ENCODE measurements at places on chromosomes 12 and 14.

GRCh38 chr14:61140271-61140670 is 140.9 kb downstream of the TMEM30B start:
- DNase-seq, result no peak

DNA sequence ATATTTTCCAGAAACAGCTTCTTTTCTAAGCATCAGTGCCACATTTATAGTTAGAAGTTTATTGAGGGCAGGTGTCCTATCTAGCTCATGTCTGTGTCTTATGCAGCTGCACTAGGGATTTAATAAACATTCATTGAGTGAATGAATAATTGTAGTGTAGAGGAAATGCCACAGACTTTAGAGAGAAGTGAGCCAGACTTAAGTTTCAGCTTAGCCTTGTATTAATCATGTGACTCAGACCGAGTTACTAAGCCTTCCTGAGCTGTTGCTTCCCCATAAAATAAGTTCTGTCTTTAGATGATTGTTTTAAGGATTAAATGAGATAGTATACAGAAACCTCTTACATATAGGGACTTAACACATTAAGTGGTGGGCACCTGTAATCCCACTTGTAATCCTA is 236.1 kb upstream of the DDHD1 start:
- no peak for DNase-seq

DNA sequence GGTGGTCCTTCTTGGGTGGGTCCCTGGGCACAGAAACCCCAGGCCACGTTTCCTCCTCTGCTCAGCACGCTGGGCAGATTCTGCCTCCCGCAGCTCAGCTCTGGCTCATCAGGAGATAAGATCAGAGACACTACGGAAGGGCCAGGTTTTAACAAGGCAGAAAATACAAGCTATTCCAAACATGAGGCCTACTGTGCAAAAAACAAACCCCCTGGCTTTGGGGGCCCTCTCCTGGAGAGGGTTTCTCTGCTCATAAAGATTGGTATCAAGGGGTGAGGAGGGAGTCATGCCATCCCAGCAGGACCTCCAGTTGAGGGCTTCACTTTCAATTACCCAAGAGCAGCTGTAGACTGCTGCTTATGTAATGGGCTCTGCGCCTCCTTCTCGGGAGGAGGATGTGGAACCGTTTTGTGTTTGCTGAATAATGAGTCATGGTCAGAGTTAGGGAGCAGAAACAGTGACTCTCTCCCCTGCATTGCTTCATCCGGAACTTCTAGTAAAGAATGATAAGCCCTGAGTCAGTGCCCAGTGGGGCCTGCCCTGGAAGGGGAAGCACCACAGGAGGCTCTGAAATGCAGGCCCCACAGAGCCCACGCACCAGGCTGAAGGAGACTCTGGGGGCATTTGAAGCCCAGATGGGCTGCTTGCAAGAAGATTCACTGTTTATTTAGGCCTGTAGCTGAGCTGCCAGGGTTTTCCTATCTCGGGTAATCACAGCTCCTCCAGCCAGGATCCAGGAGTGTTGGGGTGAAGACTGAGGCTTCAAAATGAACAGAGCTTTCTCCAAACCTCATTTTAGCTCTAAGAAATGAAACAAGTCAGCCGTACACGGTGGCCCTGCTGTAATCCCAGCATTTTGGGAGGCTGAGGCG is 79.3 kb downstream of the SSPN start:
- DNase-seq, result peak; percentile 53

GRCh38 chr14:54489318-54489683 is 521 bp upstream of the GMFB start:
- no peak for DNase-seq

- DNase-seq, result no peak
Observed at GRCh38 chr12:95694136-95694535, 96.4 kb downstream of the NTN4 start.

DNA sequence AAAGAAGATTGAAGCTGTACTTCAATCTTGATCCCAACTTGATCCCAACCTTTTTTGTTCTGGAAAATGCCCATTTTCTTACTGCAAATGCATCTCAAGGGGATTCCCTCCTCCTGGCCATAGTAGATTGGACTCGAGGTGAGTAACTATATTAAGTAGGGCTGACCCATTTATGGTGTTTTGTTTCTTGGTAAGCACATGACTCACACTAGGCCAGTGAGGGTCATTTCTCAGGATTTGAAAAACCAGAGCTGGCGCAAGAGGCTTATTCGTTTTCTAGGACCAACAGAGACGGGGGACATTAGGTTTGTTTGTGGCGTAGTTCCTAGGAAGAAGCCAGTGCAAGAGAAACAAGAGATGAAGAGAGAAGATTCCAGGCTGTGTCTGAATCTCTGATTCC is 51.4 kb downstream of the MRPL42 start:
- no peak for DNase-seq

- peak; percentile 80 for DNase-seq
Observed at GRCh38 chr14:51780006-51780692, 80.3 kb upstream of the GNG2 start.

GRCh38 chr12:128606051-128606450 is 217.7 kb downstream of the SLC15A4 start:
- DNase-seq, result no peak

- DNase-seq, result peak; percentile 20
Observed at GRCh38 chr14:54261283-54261682, 135.5 kb upstream of the CDKN3 start.

- no peak for DNase-seq
Observed at GRCh38 chr12:85152311-85152729, 116.2 kb downstream of the LRRIQ1 start.

- no peak for DNase-seq
Observed at GRCh38 chr14:78075033-78075432, 95.1 kb upstream of the NRXN3 start.

GRCh38 chr12:19997656-19998400 is 370.5 kb upstream of the PDE3A start:
- DNase-seq, result no peak

GRCh38 chr12:43008953-43009845 is 419.7 kb upstream of the PRICKLE1 start:
- DNase-seq, result no peak

- no peak for DNase-seq
Observed at GRCh38 chr12:131796411-131796736, 31.8 kb upstream of the MMP17 start.

DNA sequence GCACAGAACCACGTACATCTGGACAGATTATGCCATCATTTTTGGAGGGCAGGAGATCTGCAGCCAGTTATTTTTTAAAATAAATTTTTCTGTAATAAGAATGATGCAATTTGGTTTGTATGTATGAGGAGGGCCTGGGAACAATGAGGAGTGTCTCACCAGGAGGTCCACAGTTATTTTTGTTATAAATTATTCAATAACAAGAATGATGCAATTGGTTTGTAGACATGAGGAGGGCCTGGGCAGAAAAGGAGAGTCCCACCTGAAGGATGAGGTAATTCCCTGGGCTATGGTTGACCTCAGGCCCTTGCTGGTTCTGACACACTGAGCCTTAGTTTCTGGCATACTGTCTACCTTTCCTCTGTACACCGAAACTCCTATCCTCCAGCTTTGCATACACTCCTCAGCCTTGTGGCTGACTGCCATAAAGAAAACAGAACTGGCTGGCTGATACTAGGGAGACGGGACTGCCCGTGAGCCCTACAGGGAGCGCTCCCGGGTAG is 9.0 kb upstream of the DCD start:
- DNase-seq, result no peak

DNA sequence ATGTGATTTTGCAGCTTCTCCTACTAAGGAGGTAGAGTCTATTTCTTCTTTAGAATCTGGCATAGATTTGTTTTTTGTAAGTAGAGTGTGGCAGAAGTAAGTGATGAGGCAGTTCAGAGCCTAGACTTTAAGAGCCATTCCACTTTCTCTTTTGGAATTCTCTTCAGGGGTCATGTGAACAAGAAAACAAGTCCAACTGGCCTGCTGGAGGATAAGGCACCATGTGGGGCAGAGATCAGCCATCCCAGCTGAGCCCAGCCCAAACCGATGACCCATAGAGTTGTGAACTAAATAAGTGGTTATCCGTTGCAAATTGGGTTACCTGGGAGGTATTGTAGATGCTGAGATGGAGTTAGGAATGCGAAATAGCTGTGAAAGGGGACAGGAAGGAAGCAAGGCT is 60.3 kb upstream of the TBPL2 start:
- DNase-seq, result no peak

GRCh38 chr14:58027904-58028303 is 124.1 kb downstream of the ARMH4 start:
- no peak for DNase-seq

- DNase-seq, result no peak
Observed at GRCh38 chr12:99257672-99258071, 389.9 kb upstream of the GARIN6 start.

DNA sequence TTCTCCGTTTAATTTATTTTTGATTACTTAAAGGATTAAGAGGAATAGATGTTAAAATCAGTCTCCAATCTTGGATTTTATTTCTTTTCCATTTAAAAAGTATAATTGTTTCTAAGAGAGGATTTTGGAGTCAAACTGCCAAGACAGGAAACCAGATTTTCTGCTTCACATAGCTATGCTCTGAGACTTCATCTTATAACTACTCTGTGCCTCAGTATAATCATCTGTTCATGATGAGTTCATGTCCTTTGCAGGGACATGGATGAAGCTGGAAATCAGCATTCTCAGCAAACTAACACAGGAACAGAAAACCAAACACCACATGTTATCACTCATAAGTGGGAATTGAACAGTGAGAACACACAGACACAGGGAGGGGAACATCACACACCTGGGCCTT is 9.0 kb upstream of the TAS2R31 start:
- DNase-seq, result no peak

DNA sequence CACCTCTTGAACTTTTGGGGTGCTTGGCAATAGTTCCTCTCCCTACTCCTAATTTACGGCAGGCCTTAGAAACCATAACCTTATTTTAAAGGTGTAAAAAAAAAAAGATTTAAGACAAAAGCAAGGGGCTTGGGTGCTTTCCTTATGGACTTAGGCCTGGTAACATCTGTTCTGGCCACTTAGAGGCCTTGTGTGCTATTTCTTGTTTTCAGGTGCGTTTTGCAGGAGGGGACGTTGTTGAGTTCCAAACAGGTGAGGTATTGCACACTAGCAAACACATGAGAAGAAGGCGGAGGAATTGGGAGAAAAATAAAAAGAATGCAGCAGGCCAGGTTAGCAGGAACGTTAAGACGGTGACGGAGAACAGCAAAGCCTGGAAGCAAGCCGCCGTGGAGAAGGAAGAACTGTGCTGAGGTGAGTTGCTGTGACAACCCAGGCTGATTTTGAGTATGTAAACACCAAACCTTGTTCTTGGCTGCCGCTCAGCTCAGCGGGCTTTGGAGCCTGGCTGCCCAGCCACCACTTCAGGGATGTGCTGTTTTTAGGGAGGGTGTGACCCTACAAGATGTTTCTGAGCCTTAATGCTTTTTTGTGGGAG is 17.3 kb downstream of the EMG1 start:
- DNase-seq, result no peak

GRCh38 chr14:21255385-21256101 is 13.7 kb downstream of the HNRNPC start:
- DNase-seq, result no peak

DNA sequence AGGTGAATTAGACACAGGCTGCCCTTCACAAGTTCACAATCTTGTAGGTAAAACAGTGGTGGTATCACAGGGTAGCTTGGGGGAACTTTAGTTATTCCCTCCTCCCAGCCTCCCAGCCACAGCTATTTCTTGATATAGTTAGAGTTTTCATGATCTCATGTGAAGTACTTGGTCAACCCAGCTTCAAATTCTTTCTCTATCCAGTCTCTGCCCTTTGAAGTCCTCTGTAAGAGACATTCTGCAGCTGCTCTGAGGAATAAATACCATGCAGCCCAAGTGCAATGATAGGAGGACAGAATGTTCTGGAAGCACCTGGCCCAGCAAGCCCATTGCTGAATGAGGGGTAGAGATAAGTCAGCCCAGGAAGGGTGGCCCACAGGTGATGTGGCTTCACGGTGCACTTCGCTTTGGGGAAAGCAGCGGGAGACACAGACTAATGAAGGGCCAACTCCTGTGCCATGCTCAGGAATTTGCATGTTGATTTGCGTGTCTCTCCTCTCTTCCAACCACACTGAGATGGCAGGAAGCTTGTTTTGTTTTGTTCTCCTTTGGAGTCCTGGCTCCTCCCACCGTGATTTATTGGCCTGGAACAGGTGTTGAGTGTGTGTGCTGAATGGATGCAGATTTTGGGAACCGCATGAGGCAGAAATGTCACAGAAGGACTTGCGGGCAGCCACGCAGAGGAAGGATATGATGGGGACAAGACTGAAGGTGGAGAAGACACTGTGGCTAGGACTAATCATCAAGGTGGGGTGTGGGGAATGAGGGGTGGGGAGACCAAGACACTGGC is 8.0 kb upstream of the TXNRD1 start:
- DNase-seq, result no peak

- DNase-seq, result no peak
Observed at GRCh38 chr14:23590198-23590597, 11.6 kb upstream of the JPH4 start.

- peak; percentile 37 for DNase-seq
Observed at GRCh38 chr12:70049596-70050360, 193.5 kb upstream of the CNOT2 start.

- DNase-seq, result peak; percentile 33
Observed at GRCh38 chr12:74890237-74890599, 319.4 kb downstream of the KCNC2 start.

DNA sequence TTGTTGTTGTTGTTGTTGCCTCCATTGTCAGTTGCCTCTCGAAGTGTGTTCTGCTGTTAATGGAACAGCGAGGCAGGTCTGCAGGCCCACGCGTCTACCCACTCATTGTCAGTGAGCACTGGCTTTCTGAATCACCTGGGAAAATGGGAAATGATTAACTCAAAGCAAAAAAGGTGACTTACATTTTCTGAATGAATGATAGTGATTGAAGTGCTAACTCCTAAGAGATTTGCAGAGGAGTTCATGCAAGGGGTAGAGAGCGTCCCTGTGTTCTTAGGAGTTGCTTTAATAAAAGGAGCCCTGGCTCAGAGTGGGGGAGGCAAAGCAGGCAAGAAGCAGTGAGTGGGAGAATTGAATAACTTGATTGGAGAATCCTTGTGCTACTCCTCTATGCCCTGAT is 177.6 kb downstream of the CAND1 start:
- DNase-seq, result no peak

GRCh38 chr14:56195704-56196103 is 77.5 kb downstream of the PELI2 start:
- DNase-seq, result no peak

DNA sequence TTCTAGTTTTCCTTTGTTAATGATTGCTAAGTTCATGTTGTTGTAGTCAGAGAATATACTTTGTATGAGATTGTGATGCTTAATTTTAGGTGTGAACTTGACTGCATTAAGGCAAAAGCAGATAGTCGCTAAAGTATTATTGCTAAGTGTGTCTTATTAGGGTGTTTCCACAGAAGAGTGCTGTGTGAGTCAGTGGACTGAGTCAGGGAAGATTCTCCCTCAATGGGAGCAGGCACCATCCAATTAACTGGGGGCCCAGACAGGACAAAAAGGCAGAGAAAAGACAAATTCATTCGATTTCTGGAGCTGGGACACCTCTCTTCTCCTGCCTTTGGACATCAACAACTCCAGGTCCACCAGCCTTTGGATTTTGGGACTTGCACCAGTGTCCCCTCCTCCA is 48.5 kb downstream of the BAZ1A start:
- no peak for DNase-seq
